ENCODE measurements at places on chromosomes 3 and 15. TPM values are rescaled to one million over a fixed set of nuclear protein-coding genes. Genes with fewer than 3 reads are reported as not detected.

DNA sequence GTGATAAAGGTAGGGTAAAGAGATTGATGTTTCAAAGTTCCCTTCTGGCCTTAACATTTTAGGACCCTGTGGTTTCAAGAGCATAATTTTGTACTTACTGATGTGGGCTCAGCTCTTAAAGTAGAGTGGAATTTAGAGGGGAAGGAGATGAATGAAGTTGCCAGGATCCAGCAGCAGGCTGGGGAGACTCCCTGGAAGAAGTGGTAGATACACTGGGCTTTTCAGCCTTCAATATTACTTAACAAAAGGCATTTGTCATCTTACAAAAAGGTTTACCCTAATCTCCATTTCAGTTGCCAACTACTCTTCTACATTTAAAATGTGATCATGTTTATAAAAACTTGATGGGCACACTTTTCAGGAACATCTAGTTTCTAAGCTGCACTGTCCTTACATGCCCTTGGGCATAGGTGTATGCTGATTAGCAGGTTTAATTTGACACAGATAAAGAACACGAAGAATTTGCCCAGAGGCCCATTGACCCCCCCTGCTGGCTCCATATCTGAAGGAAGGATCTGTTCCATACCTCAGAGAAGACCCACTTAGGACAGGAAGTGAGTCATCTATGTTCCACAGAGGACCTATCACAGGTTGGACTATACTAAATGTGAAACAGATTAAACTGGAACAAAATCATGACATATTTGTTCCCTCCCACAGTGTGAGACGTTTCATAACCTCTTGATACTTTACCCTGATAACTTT is 93.0 kb upstream of the LPP start:
- H3K27ac ChIP-seq = no peak overlapping the region
- H3K36me3 ChIP-seq = no peaks in the 10 kb centered on the region
- no peaks in the 10 kb centered on the region for H3K4me1 ChIP-seq
- H3K4me3 ChIP-seq = no peak overlapping the region

DNA sequence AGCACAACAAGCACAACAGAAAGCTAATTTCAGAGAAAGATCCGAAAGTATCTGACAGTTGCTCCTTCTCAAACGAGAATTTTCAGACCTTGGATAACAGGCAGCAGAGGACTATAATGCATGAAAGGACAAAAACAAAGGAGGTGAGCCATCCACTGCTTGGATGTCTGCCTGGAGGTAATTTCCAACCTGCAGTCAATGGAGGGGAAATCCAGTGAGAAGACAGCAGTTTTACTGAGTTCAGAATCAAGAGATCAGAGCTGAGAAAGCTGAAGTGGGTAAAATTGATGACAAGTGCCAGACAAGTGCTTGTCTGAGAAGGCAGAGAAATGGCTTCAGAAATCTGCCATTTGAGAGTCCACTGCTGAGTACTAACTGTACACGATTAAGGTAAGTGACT is 22.1 kb downstream of the UBE3A start:
- no peaks in the 10 kb centered on the region for H3K36me3 ChIP-seq
- H3K4me1 ChIP-seq = peaks cover 7% of the 10 kb centered on the region
- DNase-seq = no peak
- no peaks in the 10 kb centered on the region for H3K27me3 ChIP-seq
- no peak overlapping the region for H3K27ac ChIP-seq

- H3K27ac ChIP-seq = no peak overlapping the region
- H3K27me3 ChIP-seq = no peaks in the 10 kb centered on the region
- no peak overlapping the region for H3K4me3 ChIP-seq
- H3K36me3 ChIP-seq = no peaks in the 10 kb centered on the region
Measured at GRCh38 chr15:86135041-86135440, 55.4 kb downstream of the AGBL1 start.

GRCh38 chr3:67018789-67019526 is 20.9 kb downstream of the KBTBD8 start:
- DNase-seq = no peak
- no peak overlapping the region for H3K4me3 ChIP-seq
- no peaks in the 10 kb centered on the region for H3K36me3 ChIP-seq
- peaks cover 22% of the 10 kb centered on the region for H3K4me1 ChIP-seq
- H3K27me3 ChIP-seq = no peaks in the 10 kb centered on the region

- peak; percentile 48 for DNase-seq
- H3K27ac ChIP-seq = peak overlapping the region; percentile 31
- no peaks in the 10 kb centered on the region for H3K27me3 ChIP-seq
- H3K4me1 ChIP-seq = peaks cover 21% of the 10 kb centered on the region
- H3K4me3 ChIP-seq = no peak overlapping the region
Measured at GRCh38 chr15:75902129-75902557, 1.5 kb upstream of the FBXO22 start.

- H3K36me3 ChIP-seq = no peaks in the 10 kb centered on the region
- no peak overlapping the region for H3K4me3 ChIP-seq
- no peak for DNase-seq
- H3K27ac ChIP-seq = no peak overlapping the region
Measured at GRCh38 chr15:39125226-39125625, 455.7 kb upstream of the THBS1 start.

DNA sequence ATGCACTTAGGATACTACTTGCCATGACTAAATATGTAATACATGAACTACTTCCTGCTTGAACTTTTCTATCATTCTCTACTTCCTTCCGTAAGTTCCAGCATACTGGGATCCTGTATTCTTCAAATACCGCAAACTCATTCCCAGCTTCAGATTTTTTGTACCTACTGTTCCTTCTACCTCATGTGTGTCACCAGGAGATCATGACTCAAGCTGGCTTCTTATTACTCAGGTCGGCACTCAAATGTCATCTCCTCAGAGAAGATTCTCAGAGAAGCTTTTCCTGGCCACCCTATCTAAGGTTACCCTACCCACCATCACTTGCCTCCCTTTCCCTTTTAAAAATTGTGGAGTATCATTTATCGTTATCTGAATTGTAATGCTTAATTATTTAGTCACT is 66.7 kb downstream of the RFX7 start:
- H3K4me1 ChIP-seq = no peaks in the 10 kb centered on the region
- no peaks in the 10 kb centered on the region for H3K27me3 ChIP-seq

DNA sequence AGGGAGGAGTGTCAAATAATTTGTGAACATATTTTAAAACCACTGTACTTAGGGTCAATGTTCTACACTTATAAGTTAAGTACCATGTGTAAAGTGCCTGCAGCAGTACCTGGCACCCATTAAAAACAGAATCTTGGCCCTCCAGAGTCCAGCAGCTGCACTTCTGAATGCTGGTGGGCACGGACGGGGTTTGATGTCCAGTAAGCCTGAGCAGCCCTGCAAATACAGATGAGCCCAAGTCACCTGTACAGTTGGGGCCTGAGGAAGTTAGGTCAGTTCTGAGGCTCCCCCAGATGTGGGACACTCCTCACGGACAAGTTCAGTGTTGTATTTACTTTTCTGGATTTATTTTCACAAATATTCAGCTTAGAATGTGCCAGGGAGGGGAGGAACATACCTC is 150.0 kb upstream of the CTDSPL start:
- H3K27me3 ChIP-seq = no peaks in the 10 kb centered on the region
- no peak overlapping the region for H3K27ac ChIP-seq
- no peak for DNase-seq
- peaks cover 45% of the 10 kb centered on the region for H3K4me1 ChIP-seq
- H3K4me3 ChIP-seq = no peak overlapping the region

DNA sequence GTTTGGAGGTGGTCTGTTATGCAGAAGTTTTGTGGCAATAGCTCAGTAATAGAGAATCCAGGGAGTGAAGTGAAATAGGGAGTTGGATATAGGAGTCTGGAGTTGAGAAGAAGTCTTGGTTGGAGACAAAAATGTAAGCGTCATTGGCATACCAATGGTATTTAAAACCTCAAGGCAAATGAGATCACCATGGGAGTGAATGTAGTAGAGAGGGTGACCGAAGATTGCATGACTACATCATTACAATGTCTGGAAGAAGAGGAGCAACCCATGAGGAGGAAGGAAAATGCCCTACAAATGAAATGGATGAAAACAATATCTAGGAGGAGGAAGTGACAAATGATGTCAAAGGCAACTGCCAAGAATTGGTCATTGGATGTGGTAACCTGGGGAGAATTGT is 54.4 kb downstream of the CNTN4 start:
- DNase-seq = no peak
- no peak overlapping the region for H3K27ac ChIP-seq
- no peaks in the 10 kb centered on the region for H3K4me1 ChIP-seq

- peak; percentile 46 for DNase-seq
- peak overlapping the region; percentile 58 for H3K27ac ChIP-seq
- no peaks in the 10 kb centered on the region for H3K4me1 ChIP-seq
- H3K36me3 ChIP-seq = no peaks in the 10 kb centered on the region
Measured at GRCh38 chr3:23174426-23175039, 28.6 kb upstream of the UBE2E2 start.

DNA sequence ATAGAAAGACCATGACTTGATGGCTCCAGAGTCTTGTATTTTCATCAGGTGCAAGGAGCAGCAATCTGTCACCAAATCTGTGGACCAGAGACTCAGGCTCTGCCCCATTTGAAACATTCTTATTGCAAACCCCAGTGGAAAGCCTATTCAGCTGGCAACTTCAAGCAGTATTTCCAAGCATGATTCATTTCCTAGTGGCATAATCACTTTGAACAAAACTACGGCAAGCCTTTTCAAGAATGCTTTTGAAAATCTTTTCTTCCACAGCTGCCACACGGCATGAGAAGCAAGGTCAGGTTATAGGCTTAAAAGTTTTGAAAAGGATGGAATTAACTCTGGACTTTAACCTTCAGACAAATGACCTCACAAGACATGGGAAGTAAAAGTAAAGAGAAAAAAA is 122.0 kb upstream of the BFSP2 start:
- no peaks in the 10 kb centered on the region for H3K27me3 ChIP-seq
- no peaks in the 10 kb centered on the region for H3K36me3 ChIP-seq
- no peak overlapping the region for H3K27ac ChIP-seq
- H3K4me3 ChIP-seq = no peak overlapping the region

The DIPK2A gene
- 10.5 TPM for total RNA-seq

GRCh38 chr3:5321666-5322340 is 134.3 kb downstream of the EDEM1 start:
- no peaks in the 10 kb centered on the region for H3K36me3 ChIP-seq
- H3K27ac ChIP-seq = no peak overlapping the region
- H3K4me3 ChIP-seq = no peak overlapping the region
- no peaks in the 10 kb centered on the region for H3K4me1 ChIP-seq

GRCh38 chr3:79724206-79724605 is 43.6 kb downstream of the ROBO1 start:
- no peak overlapping the region for H3K4me3 ChIP-seq
- no peak for DNase-seq
- H3K4me1 ChIP-seq = no peaks in the 10 kb centered on the region
- H3K36me3 ChIP-seq = no peaks in the 10 kb centered on the region
- no peaks in the 10 kb centered on the region for H3K27me3 ChIP-seq

DNA sequence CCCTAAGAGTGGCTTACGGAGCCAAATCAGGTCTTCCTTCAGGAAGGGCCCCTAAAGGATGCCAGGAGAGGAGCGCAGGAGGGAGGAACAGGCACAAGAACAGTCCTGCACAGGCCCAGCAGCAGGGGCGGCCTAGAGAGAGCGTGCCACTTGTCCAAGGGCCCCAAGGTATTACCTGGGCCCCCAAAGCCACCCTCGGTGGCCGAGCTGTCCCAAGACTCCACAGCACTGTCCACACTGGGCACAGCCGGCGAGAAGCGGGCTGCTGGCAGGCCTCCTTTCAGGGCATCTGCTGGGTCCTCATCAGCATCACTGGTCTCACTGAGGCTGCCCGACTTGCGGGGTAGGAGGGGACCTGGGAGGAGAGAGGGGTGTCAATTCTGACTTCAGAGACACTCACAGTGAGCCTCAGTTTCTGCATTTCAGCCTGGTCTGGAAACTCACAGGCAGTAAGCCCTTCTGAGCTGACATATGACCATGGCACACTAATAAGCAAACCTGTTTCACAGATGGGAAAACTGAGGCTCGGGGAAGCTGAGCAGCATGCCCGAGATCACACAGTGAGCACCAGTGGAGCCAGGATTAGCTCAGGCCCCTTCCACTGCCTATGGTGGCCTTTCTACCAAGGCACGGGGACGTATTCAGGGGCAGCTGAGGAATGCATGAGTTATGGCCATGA is 33.4 kb downstream of the GRIP2 start:
- no peaks in the 10 kb centered on the region for H3K27me3 ChIP-seq
- H3K4me1 ChIP-seq = no peaks in the 10 kb centered on the region
- no peak overlapping the region for H3K4me3 ChIP-seq

DNA sequence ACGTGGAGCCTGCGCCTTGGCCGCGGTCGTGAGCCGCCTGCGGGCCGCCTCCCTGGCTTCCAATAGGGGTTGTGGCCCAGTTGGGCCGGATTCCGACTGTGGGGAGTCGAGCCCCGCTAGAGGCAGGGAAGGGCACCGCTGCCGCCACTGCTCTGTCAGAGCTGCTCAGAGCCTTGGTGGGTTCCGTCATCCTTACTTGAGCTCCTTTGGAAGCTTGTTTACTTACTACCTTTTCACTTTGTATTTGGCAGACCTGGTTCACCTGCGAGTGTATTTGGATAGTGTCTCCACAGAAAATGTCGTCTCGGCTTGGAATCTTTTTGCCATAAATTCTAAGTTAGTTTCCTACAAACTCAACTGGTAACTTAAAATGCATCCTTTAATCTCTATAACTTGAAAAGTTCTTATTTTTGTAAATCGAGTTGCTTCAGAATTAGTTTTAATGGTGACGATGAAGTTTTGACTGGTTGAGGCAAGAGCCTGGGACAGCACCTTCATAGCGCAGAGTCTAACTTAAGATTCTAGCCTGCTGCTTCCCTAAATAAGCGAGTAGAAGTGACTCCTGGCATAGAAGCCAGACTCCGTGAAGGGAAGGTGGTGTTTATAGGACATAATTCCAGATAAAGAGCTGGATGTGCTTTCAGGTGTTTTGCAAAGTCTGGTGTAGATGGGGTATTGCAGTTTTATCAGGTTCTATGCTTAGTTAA is 800 bp downstream of the DAG1 start:
- DNase-seq = no peak
- peak overlapping the region; percentile 97 for H3K27ac ChIP-seq
- peaks cover 9% of the 10 kb centered on the region for H3K4me1 ChIP-seq
- no peaks in the 10 kb centered on the region for H3K27me3 ChIP-seq
- H3K36me3 ChIP-seq = no peaks in the 10 kb centered on the region

The SAXO2 gene
- 2.7 TPM for total RNA-seq

- no peaks in the 10 kb centered on the region for H3K27me3 ChIP-seq
- no peak overlapping the region for H3K4me3 ChIP-seq
- no peaks in the 10 kb centered on the region for H3K4me1 ChIP-seq
Measured at GRCh38 chr15:67406257-67406861, 114.6 kb upstream of the C15orf61 start.
